ENCODE measurements at places on chromosomes 13 and 19.

DNA sequence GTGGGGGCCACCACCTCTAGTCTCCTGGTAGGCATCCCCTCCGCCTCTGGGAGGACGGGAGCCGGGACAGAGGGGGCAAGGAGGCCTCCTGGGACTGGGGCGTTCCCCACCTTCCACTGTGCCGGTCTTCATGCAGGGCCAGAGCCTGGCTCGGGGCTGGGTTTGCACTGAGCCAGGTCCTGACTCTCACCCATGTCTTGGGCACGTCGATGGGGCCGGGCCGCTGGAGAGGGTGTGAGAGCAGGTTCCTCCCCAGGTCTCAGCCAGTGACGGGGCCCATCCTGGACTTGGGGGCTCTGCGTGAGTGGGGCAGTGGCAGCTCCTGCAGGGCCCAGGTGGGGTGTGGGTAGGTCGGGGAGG is 26.6 kb downstream of the ATP11A start:
- DNase-seq: no peak

DNA sequence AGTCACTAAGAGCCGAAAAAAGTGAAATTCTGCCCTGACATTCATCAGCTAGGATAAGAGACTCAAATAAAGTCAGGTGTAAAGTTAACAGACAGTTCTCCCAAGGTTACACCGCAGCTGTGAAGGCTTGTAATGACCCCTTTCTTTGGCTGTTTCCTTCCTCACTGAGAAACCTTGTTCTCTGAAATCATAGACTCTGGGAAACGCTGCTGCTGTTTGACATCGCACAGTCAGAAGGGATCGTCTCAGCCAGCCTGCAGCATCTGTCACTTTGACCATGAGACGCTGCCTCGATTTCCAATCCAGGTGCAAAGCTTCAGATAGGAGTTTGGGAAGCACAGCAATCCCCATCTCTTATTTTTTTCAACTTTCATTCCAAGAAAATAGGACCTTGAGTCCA is 678 bp downstream of the BCAT2 start:
- no peak for DNase-seq

DNA sequence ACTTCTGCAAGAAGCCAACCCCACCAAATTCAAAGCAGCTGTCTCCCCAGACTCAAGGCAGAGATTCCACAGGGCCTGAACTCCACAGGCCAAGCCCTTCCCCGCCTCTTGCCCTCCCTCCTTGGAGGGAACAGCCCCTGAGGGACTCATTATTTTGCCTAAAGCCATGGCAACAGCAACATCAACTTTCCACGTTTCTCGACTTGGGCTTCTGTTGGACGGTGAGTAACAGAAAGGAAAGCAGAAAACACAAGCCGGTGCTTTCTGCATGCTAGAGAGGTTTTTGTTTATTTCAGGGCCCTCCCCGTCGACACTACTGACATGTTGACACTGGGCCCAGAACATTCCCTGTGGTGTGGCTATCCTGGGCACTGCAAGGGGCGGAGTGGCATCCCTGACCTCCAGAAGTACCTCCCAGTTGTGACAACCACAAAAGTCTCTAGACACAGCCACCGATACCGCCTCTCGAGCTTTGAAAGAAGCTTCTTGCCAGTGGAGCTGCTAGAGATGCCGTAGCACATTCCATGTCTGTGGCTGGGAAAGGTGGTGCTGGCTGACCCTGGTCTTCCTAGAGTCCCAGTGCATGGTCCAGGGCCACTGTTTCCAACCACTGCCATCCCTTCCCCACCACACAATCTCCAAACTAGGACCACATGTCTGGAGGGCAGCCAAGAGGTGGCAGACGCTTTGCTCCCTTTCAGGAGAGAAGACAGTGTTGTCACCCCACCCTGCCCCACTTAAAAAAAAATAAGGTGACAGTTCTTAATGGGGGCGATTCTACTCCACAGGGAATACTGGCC is 12.8 kb downstream of the CAPS start:
- no peak for DNase-seq

GRCh38 chr19:29372461-29372860 is 153.3 kb upstream of the VSTM2B start:
- DNase-seq: no peak

DNA sequence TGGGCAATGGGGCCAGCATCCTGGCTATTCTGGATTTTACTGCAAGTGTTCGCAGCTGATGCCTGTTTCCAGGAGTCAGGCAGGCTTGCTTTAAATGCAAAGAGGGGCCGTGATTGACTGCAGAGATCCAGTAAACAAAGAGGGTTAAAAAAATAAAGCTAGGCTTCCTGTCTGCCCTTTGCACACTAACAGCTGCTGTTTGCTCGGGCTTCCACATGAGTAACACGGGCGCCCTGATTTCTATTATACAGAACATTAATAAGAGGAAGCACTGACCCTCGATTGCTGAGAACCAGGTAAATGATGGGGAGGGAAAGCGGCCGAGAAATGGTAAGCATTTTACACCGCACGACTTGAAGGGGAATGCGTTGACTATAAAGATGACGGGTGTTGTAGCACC is 254.2 kb upstream of the ZNF507 start:
- no peak for DNase-seq

Data from inflammatory macrophage (primary cell).